Hepatic stellate cell (primary cell): ENCODE measurements at places on chromosomes 1 and 21.

GRCh38 chr1:78141531-78142231 lies 95.9 kb downstream of the GIPC2 start:
- DNase-seq, result no peak

GRCh38 chr1:66371233-66372005 lies 162.5 kb upstream of the SGIP1 start:
- peak; percentile 38 for DNase-seq

DNA sequence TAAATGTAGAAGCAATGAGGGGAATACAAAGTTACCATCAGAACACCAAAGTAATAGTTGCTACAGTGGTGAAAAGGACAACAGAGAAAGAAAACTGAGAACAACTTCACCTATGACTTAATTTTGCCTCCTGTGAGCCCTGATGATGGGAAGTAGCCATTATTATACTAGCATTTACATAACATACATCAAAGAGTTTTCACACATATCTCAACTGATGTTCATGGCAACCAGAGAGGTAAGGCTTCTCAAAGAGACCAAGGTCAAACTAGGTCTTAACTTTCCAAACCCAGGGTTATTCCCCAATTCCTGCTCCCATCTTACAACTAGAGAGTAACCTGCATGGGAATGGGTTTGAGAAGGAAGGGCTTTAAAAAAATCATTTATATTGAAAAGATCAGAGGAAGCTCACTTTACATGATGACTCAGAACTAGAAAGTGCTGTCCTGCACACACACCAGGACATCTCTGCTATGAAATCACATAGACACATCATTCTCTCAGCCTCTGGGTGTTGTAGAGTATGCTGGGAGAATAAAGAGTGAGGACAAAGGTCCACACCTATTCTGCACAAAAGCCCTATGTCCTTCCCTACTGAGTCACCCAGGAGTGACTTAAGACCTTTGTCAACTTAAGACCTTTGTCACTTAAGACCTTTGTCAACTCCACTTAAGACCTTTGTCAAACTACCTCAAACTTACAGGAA lies 179.7 kb downstream of the TNFSF18 start:
- no peak for DNase-seq

DNA sequence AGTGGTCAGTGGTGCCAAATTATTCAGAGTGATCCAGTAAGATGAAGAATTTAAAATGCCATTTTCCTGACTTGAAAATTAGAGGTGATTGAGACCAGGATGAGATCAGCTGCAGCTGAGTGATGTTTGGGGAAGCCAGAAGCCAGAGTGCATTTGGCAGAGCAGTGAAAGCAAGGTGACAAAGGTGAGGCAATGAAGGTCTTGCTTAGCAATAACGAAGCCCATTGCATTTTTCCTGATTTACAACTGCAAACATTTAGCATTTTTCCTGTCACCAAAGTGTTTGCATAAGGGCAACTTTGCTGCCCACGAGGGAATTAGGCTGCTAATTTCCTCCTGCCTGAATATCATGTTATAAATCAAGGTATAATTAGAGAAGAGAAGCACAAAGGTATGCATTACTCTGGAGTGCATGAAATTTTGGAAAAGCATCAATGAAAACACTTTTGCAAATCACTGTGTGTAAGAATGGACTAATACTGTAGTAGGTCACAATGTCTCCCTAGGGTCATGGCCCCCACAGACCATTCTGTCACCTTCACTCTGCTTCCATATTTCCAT lies 188.2 kb upstream of the LYPLAL1 start:
- DNase-seq, result no peak

DNA sequence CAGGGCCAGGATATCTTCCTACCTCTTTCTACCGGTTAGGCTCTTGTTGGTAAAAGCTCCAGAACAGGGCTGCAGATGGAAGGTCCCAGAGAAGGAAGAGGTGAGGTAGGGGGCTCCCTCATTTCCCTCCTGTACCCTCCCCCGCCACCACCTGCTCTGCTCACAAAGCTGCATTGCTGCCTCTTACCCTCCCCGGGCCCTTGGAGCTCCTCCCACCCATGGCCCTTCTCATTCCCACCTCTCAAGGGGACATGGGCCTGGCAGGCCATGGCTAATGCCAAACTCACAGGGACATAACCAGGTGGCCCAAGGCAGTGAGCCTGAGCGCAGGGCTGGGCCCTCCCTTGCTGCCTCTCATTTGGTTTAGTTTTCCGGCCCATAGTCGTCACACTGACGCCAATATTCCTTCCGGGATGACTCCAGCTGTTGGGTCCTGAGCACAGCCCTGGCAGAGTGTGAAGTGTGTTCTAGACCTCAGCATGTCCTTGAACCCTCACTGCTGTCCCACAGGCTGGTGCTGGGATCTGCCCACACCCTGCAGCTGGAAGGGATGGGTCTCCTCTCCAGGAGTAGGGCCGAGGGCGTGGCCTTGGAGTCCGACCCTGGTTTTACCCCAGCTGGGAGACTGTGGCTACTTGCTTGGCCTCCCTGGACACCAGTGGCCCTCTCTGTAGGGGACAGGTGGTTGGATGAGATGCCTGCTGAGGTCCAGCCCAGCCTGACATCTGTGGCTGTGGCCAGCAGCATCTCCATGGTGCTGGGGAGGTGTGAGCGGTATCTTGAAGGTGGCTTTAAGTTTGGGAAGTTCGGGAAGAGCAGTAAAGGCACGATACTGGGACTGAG lies 104.6 kb downstream of the ARHGEF10L start:
- DNase-seq, result no peak

- DNase-seq, result no peak
These were observed 45.5 kb downstream of the GRIK3 start for GRCh38 chr1:36988741-36989193.

GRCh38 chr1:115402753-115403184 lies 64.7 kb upstream of the NGF start:
- DNase-seq, result no peak

DNA sequence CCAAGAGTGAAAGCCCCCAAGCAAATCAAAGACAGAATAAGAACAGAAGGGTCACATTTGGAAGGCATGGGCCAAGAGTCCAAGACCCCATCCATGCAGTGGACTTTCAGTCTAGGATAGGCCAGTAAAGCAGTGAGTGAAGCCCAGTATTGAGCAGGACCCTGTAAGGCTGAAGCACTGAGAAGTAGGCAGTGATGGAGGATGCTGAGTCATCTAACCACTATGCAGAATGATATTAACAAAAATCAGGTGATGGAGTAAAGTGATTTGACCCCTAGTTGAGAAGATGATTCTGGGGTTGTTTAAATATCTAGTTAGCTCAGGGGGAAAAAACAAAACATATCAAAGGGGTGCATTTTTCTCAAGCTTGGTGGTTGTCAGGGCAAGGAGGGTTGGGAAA lies 308.7 kb upstream of the PLXNA2 start:
- DNase-seq, result no peak

- no peak for DNase-seq
These were observed 75.3 kb downstream of the CD247 start for GRCh38 chr1:167442854-167443565.

- no peak for DNase-seq
These were observed 73.3 kb downstream of the RPE65 start for GRCh38 chr1:68376441-68376840.

DNA sequence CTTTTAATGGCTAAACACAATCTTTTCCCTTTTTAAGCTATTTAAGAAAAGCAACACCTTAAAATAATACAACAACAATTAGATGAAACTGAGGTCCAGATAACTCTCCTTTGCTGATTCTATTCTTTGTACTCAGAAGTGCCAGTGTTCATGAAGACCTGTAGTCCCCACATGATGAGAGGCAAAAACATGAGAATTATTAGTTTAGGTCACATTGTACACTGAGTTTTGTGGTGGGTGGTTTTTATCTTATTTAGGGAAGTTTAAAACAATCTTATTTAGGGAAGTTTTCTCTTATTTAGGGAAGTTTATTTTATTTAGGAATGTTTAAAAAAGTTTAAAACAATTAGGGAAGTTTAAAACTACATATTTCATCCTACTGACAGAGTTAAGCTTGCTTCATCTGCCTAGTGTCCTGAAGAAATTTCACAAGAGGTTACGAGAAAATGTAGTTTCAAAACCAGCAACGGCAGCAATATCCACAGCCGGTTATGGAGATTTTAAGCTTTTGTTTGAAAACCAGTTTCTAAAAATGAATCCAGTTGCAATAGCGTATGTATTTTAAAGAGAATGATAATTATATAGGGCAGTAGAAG lies 7.8 kb upstream of the OR14I1 start:
- no peak for DNase-seq

DNA sequence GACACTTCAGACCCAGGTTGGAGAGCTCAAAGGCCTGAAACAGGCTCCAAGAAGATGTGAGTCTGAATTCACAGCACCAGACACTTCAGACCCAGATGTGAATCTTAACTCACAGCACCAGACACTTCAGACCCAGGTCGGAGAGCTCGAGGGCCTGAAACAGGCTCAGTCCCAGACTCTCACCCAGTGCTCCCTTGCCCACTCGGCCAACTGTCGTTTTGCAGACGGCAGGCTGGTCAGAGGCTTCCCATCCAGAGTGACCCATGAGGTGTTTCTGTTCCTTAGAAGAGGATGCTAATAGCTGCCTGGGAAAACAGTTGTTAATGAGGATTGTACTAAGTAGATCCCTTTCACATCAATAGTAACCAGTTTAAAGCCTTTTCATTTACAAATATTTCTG lies 88.4 kb downstream of the ADARB1 start:
- DNase-seq, result no peak

- DNase-seq, result no peak
These were observed 132.0 kb upstream of the C1orf21 start for GRCh38 chr1:184254849-184255248.

DNA sequence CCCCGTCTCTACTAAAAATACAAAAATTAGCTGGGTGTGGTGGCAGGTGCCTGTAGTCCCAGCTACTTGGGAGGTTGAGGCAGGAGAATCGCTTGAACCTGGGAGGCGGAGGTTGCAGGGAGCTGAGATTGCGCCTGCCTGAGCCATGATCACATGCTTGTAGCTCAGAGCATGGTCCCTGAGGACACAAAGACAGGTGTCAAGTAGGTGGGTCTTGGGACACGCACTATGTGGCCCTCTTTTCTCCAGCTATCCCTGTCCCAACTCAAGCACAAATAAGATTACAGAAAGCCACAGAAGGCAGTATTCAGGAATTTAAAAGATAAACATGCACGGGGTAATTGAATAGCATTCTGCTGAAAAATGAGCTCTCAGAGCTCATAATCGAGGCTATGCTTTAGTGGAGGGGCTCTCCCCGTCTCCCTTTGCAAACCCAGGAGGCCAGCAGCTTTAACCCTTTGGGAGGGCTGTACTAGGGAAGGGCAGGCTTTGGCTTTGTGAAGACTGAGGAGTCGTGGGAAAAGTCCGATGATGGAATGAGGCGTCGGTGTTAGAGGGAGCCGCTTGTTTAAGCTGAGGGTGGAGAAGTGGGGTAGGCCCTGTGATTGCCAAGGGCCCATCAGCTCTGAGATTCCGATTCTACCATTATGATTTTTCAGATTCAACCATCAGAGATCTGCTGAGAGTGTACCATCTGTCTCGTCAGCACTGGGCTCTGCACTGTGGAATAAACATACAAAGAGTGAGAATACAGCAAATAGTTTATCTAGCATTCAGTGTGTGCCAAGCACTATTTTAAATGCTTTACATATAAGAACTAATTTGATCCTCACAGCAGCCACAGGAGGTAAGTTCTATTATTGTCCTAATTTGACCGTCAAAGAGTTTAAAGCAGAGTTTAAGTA lies 59.7 kb upstream of the CD34 start:
- DNase-seq, result peak; percentile 16

DNA sequence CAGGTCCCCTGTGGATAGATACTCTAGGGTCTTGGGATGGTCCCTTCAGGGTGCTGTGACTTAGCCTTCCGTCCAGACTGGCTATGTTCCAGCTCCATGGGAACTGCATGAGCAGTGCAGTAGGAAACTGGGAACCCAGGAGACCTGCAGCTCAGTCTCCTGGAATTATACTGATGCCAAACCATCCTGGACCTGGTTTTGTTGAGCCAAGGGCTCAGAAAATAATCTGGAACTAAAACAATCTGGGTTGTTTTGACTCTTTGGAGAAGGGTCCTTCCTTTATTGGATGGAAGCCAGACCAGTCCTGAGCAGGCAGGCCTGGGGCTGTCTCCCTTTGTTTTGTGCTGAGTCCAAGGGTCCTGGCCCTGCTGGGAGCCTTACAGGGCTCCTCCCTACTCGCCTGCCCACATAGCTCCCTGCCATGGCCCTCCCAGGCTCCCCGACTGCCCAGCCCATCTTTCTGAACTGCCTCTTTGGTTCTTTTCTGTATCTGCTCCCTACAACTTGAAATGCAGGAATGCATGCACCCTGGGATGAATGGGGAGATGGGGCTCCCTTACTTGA lies 1.2 kb downstream of the IPO13 start:
- no peak for DNase-seq

DNA sequence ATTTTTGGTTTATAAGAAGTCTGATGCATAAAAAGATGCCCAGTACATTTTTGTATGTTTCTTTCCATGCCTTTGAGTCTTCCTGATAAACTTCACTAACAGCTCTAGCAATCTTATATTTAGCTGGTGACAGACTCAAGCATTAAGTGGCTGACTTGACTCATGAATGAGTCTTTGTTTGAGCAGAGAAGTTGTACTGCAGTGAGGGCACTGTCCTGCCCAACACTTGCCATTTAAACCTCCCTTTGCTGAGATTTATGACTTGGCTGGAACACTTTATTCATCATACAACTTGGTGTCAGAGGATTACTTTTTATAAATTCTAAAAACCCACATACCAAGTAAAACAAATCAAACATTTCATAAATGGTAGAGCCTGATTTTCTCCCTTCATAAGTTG lies 14.6 kb upstream of the CAMSAP2 start:
- DNase-seq, result no peak

DNA sequence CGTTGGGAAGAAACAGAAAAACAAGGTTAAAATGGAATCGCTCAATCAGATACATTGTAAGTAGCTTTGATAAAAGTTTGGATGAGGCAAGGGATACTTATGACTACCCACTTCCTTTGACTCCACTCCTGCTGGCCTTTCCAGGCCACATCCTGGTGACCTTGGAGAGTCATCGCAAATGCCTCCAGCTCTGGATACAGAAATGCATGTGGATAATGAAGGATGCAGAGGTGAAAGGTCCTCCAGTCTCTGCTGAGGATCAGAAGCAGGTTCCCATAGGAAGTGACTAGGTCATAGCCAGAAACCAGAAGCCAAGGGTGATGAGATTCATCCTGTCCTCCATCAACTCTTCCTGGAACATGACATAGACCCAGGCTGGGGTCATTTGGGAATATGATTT lies 6.2 kb upstream of the CAMK1G start:
- DNase-seq, result peak; percentile 30

- DNase-seq, result no peak
These were observed 44.2 kb downstream of the ZC3H11B start for GRCh38 chr1:219568733-219569132.
